Activated effector memory CD4-positive, alpha-beta T cell treated with anti-CD3 and anti-CD28 coated beads, Interleukin-2, amount 50 U/mL, for 16 hours (primary cell): ENCODE measurements at places on chromosomes 7 and 10.

DNA sequence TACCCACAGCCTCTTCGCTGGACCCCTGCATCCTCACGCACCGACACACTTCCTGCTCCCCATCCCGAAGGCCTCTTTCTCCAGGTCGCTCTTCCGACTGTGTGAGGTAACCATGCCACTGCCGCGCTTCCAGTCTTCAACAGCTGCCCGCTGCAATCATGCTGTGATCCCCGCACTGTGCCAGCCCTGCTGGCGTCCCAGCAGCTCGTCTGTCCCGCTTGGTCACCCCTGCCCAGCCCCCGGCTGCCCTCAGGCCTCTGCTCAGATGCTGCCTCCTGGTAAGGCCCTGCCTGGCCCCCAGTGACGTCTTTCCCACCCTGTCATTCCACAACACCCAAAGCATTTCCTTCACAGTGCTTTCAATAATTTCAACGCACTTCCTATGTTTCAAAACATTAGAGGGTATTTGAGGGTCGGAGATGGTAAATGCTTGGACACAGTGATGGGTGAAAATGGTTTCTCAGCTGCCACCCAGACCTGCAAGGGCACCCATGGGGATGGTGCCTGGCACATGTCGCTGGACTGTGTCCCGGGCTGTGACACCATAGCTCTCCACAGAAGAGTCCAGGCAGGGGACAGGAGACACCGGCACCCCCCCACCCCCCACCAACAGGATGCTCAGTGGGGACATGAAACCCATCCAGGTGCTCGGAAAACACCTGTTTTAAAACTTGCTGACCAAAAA is 125.2 kb downstream of the MAD1L1 start:
- no peak for DNase-seq

DNA sequence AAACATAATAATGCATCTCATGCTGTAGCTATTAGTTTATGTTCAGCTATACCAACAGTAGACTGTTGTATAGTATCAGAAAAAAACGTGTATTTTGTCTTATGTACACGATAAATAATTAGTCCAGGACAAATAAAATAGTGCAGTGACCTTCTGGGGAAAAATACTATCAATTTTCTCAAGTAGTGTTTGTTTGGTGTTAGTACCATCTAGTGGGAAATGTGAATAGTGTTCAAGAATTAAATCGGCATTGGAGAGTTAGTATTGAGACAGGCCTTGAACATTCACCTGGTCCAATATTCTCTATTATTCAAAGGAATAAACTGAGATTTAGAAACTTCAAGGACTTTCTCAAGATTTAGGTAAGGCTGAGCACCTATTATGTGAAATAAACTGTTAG is 21.7 kb upstream of the OR2A5 start:
- DNase-seq = no peak

DNA sequence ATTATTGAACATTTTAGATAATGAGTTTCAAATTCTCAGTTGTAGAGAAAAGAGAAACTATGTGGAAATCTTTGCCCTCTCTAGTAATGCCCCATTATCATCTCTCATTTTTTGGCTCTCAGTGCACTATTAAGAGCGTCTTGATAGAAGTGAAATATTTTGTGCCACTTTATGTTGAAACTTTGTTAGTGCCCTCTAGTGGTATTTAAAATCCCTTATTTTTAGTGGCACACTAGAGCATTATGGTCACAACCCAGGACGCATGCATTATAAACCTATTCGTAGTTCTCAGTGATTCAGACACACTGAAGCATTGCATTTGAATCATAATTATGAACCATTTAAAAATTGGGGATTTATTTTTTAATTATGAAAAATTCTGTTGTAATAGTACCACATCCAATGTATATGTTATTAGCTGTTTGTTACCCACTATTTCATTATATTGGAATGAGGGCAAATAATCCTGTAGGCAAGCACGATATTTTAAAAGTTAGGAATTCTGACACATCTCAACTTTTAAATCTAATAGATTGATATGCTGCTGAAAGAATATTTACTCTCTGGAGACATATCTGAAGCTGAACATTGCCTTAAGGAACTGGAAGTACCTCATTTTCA is 21.9 kb downstream of the PDCD4 start:
- DNase-seq = no peak

DNA sequence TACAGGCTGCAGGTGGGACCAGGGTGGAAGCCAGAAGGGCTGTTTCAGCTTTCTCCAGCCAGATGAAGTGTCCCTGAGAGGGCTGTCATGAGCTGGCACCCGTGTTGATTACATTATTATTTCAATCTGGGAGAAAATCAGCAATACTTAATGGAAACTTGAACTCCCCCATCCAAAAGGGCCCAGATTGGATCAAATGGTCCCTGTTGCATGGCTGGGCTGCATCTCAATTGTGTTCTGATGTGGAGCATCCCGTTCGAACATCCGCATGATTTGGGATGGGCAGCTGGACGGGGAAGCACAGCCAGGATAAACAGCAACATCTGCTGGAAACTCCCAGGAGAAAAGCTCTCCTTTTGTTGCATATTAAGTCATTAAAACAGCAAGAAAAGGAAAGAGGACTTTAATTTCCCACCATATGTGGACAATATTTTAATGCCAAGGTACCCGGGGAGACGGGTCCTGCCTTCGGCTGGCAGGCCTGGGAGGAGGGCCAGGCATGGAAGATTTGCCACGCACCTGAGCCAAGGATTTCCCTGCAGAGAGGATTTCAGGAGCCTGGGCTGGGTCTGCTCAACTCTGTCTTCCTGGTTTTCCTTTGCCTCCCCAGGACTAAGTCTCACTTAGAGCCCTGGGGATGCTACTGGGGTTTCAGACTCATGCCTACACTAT is 52.4 kb downstream of the NPTX2 start:
- no peak for DNase-seq

DNA sequence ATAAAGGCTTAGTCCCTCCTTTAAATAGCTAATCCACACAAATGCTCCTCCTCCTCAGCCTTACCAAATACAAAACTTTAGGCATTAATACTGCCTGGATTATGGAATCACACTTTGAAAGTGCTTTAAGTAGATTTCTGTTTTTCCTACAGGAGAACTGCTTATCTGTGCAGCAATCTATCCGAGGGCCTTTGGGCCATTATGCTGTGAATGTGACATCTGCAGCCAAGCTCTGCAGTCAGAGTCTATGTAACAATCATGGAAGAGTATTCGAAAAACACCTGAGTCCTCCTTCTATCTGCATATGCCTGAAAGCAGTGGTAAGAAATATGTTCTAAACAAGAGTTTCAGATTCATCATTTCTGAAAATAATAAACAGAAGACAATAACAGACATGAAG is 16.2 kb upstream of the HYAL4 start:
- DNase-seq = no peak

- no peak for DNase-seq
Measured at GRCh38 chr7:47688311-47689100, 106.6 kb upstream of the TNS3 start.

DNA sequence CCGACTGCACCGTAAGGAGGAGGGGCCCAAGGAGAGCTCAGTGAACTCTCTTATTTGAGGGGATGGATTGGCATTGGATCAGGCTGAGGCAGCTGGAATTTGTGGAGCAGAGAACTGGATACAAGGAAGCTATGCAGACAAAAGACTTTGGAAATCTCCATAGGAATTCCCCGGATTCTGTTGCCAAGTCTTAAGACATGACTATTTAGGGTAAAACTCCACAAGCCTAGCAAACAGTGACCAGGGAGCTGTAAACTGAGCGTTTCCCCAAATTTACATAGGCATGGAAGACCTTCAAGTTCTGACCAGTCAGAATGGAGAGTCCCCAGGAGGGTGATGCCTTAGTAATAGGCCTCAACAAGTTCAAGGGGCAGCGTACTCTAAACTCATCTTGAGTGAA is 82.5 kb upstream of the PCBD1 start:
- peak; percentile 14 for DNase-seq

DNA sequence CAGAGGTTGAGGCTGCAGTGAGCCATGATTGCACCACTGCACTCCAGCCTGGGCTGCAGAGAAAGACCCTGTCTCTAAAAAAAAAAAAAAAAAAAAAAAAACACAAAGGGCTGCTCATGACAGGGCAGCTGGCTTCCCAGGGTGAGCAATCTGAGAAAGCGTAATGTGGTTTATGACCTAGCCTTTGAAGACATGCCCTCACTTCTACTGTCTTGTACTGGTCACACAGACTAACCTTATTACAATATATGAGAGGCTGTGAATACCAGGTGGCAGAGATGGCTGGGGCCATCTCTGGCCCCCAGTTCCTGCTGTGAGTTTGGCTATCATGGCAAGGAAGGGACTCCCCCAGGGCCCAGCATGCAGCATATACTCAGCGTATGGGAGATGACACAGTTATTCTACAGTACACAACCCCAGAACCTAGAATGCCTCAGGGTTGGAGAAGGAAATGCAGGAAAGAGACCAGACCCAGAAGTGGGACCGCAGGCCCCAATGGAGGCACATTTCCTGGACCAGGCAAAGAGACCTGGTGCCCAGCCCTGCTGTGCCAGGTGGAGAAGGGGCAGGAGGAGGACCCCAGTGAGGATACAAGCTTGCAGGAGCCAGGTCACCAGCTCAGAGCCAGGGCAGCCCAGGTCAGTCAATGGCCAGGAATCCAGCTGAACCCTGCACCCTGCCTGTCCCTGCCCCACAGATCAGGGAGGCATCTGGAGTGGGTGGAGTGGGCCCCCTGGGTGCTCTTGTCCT is 26.3 kb downstream of the NPTX2 start:
- no peak for DNase-seq

- no peak for DNase-seq
Measured at GRCh38 chr10:122053314-122053713, 64.4 kb downstream of the TACC2 start.

GRCh38 chr7:107995184-107996071 is 7.5 kb downstream of the LAMB1 start:
- DNase-seq = no peak

GRCh38 chr10:97463363-97464132 is 17.6 kb downstream of the ZDHHC16 start:
- peak; percentile 71 for DNase-seq

GRCh38 chr10:92432596-92432995 is 141.3 kb downstream of the IDE start:
- no peak for DNase-seq

- DNase-seq = no peak
Measured at GRCh38 chr7:112084520-112084971, 121.7 kb downstream of the DOCK4 start.

DNA sequence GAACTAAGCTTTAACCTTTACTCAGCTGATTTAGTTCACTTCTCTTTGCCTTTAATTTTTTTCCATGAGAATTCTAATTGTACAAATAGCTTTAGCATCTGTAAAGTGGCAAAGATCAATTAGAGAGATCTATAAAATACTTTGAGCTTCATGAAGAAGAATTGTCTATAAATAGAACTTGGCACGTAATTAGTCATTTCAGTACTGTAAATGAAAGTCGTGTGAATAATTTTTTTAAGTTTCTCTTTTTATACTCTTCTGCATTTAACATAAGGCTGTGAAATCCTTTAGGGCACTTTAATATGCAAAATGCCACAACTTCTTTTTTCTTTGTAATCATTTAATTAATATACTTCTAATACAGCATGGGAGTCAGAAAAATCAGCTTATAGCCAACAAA is 177.8 kb downstream of the CSTF2T start:
- DNase-seq = no peak

GRCh38 chr7:33876596-33877274 is 28.6 kb upstream of the BMPER start:
- DNase-seq = no peak

- DNase-seq = no peak
Measured at GRCh38 chr10:23886355-23886754, 322.6 kb upstream of the KIAA1217 start.

- no peak for DNase-seq
Measured at GRCh38 chr10:54525816-54526215, 275.2 kb downstream of the PCDH15 start.
